ENCODE measurements at places on chromosomes 6 and 20. TPM values are rescaled to one million over a fixed set of nuclear protein-coding genes. Genes with fewer than 3 reads are reported as not detected.

Gene DEFB128
- not detected for total RNA-seq

Gene GPR6
- total RNA-seq, result not detected

Gene TBC1D32
- 2.5 TPM for total RNA-seq

DNA sequence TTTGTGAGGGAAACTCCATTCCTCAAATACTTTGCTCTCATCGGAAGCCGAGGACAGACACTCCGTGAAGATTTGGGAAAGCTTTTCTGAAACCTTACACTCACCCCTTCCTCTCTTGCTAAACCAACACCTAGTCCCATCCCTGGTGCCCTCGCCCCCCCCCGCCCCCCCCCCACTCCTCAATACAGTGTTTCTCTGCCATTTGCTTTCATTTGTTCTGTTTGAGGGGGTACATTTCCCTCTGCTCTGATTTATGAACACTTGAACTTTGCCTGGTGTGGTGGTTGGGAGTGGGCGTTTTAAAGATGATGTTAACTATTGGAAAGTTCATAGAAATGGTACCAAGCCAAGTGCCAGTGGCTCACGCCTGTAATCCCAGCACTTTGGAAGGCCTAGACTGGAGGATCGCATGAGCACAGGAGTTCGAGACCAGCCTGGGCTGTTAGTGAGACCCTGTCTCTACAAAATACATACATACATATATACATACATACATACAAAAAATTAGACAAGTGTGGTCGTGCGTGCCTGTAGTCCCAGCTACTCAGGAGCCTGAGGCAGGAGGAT, 1.1 kb downstream of the RAB32 start:
- peak overlapping the region; percentile 100 for H3K27ac ChIP-seq
- no peaks in the 10 kb centered on the region for H3K27me3 ChIP-seq
- peaks cover 45% of the 10 kb centered on the region for H3K4me1 ChIP-seq
- no peak for DNase-seq
- peaks cover 4% of the 10 kb centered on the region for H3K36me3 ChIP-seq
- peak overlapping the region; percentile 86 for H3K4me3 ChIP-seq

DNA sequence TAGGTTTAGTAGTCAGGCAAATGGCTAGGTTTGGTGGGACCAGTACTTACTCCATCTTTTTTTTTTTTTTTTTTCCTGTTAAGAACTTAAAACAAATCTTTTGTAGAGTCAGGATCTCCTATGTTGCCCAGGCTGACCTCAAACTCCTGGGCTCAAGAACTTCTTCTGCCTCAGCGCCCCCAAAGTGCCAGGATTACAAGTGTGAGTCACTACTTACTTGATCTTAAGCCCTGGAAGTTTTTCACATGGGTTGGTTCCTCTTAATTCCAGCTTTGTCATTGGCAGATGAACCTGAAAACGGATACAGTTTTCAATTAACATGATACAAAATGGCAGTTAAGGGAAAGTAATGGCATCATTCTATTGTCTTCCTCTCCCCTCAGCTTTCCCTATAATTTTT, 179.4 kb upstream of the JAG1 start:
- H3K4me1 ChIP-seq, result peaks cover 7% of the 10 kb centered on the region
- H3K27me3 ChIP-seq, result no peaks in the 10 kb centered on the region
- no peaks in the 10 kb centered on the region for H3K36me3 ChIP-seq
- DNase-seq, result no peak

Gene SENP6
- 112 TPM for total RNA-seq

Gene MUC21
- not detected for total RNA-seq

DNA sequence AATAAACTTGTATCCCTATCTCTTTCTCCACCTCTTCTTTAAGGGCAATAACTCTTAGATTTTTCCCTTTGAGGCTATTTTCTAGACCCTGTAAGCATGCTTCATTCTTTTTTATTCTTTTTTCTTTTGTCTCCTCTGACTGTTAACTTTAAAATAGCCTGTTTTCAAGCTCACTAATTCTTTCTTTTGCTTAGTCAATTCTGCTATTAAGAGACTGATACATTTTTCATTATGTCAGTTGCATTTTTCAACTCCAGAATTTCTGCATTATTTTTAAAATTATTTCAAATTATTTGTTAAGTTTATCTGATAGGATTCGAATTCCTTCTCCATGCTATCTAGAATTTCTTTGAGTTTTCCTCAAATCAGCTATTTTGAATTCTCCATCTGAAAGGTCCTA, 84.0 kb downstream of the CFAP61 start:
- H3K27ac ChIP-seq, result no peak overlapping the region
- no peak for DNase-seq
- no peak overlapping the region for H3K4me3 ChIP-seq
- no peaks in the 10 kb centered on the region for H3K36me3 ChIP-seq

Gene LINC00237
- total RNA-seq, result not detected

Gene KIF13A
- total RNA-seq, result 86.3 TPM

- H3K36me3 ChIP-seq, result no peaks in the 10 kb centered on the region
- no peaks in the 10 kb centered on the region for H3K27me3 ChIP-seq
- H3K4me3 ChIP-seq, result no peak overlapping the region
- H3K27ac ChIP-seq, result no peak overlapping the region
Measured at GRCh38 chr6:42091718-42092023, 41.3 kb downstream of the TAF8 start.

GRCh38 chr6:35543459-35544193, 30.9 kb upstream of the TULP1 start:
- H3K27me3 ChIP-seq, result peaks cover 1% of the 10 kb centered on the region
- H3K4me1 ChIP-seq, result no peaks in the 10 kb centered on the region
- no peak overlapping the region for H3K4me3 ChIP-seq
- no peak for DNase-seq
- H3K27ac ChIP-seq, result no peak overlapping the region

Gene TRERF1
- total RNA-seq, result 4.6 TPM

DNA sequence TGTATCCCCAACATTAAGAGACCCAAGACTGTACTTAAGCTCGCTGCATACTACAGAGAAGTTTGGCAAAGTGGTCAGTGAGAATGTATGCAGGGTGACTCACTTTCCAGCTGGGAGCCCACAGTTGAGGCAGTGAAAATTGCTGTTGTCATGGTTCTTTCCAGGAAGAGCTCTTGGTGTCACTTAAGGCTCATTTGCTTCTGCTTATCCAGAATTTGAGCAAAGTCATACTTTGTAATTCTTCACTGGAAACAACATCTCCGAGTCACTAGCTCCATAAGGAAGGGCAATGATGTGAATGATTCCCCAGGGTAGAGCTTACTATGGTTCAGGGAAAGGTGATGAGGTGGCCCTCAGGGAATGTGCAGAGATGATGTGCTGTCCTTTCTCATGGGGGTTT, 65.4 kb upstream of the FBXL4 start:
- no peak for DNase-seq
- H3K4me1 ChIP-seq, result no peaks in the 10 kb centered on the region
- H3K36me3 ChIP-seq, result no peaks in the 10 kb centered on the region
- H3K27me3 ChIP-seq, result no peaks in the 10 kb centered on the region

GRCh38 chr6:101544286-101544685, 150.8 kb downstream of the GRIK2 start:
- H3K27me3 ChIP-seq, result no peaks in the 10 kb centered on the region
- no peaks in the 10 kb centered on the region for H3K36me3 ChIP-seq
- H3K4me3 ChIP-seq, result no peak overlapping the region
- no peak overlapping the region for H3K27ac ChIP-seq
- DNase-seq, result no peak

DNA sequence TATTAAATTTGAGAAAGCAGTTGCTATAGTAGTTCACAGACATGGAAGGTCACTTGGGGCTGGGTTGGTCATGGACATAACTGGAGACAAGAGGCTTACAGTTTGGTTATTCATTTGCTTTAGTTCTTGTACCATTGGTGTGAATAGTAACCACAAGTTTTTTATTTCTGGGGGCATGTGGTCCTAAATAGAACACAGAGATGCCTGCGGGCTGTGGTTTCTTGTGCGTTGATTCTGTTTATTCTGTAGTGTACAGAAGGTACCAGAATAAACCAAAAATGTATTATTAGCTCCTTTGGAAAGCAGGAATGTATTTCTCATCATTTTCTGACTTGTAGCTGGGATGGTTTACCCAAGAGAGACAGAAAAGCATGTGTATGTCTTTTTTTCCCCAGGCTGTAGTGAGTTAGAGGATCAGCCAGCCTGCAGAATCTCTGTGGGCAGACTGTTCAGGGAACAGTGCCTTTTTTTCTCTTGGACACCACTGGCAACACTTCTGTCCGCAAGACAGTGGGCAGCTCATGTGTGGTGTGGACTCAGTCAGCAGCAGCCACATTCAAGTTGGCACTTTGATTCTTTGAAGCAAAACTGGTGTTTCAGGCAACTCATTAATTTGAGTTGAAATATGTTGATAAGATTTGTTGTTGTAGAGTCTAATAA, 122.1 kb downstream of the LRRC1 start:
- H3K27me3 ChIP-seq, result no peaks in the 10 kb centered on the region
- H3K36me3 ChIP-seq, result peaks cover 46% of the 10 kb centered on the region
- H3K27ac ChIP-seq, result no peak overlapping the region
- no peak for DNase-seq

DNA sequence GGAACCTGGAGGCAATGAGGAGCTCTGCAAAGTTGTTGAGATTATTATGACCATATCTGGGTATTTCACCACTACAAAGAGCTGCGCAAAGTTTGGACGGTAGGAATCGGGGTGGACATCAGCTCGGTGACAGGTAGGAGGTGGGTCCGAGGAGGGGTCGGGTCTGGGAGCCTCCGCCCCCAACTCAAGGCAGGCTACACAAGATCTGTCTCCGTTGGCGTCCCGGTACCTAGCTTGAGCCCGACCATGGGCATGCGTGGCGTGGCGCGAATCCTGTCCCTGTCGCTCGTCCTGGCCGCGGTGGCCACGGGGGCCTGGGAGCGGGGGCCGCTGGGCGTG, 40.2 kb upstream of the ZNFX1 start:
- H3K27ac ChIP-seq, result no peak overlapping the region
- DNase-seq, result no peak
- peaks cover 19% of the 10 kb centered on the region for H3K4me1 ChIP-seq
